Activated T-cell treated with anti-CD3 and anti-CD28 coated beads for 24 hours (primary cell): ENCODE measurements at places on chromosomes 7 and 10.

DNA sequence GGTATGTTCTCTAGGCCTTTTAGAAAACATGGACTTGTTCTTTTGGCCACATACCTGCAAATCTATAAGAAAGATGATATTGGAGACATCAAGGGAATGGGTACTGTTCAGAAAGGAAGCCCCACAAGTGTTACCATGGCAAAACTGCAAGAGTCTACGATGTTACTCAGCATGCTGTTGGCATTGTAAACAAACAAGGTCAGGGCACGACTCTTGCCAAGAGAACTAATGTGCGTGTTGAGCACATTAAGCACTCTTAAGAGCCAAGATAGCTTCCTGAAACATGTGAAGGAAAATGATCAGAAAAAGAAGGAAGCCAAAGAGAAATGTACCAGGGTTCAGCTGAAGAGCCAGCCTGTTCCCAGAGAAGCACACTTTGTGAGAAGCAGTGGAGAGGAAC lies 37.1 kb downstream of the SDK1 start:
- no peak for DNase-seq

DNA sequence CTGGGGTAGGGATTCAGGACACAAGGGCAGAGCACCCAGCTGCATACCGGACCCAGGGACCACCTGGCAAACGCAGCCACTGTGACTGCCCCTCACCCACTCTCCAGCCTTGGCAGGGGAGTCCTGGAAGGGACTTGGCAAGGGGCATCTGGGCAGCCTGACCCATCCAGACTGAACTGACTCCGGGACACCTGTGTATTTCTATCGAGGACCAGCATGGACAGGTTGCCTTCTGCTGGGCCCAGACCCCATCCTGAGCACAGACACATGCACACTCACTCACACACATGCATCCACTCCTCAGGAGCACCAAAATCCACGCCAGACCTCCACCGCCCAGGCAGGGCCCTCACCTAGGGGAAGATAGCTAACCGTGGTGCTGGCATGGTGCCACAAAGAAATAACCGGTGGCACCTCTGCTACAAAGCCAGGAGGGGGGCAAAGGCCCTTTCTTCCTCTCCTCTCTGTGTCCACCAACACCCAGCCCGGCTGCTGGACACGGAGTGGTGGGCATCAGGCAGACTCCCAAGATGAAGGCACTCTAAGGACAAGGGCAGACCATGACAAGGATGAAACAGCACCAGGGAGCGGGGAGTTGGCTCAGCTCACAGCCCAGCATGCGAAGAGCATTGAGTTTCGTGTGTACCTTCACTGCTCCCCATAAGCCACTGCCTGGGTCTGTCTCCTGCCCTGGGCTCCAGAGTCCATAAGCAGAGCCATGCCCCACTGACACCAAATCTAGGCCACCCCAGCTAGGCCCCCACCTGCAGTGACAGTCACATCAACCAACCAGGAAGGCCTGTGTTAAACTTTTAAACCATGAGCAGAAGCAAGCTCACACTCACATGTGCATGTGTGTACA lies 35.3 kb downstream of the KCNH2 start:
- DNase-seq: no peak

GRCh38 chr7:105587909-105588635 lies 6.8 kb upstream of the EFCAB10 start:
- DNase-seq: no peak

DNA sequence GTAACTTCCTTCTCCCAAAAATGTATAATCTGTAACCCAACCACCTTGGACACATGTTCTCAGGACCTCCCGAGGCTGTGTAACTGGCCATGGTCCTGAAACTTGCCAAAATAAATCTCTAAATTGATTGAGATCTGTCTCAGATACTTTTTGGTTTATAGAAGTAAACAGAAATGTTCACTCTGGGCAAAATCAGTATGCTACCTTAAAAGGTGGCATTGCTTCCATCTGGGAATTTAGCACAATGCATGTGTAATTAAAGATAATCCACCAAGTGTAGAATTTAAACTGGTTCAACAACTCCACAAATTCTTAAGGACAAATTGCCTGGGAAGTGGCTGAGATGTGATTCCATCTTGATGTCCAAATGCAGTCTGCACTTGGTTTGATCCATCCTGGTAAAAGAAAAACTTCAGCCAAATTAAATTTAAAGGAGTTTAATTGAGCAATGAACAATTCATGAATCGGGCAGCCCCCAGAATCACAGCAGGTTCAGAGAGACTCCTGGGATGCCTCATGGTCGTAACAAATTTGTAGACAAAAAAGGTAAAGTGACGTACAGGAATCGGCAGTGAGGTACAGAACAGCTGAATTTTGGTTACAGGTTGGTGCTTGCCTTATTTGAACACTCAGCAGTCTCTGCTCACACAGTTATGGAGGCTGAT lies 102.6 kb upstream of the PFKP start:
- DNase-seq: no peak

- no peak for DNase-seq
These were observed 7.2 kb downstream of the NET1 start for GRCh38 chr10:5419466-5420094.

DNA sequence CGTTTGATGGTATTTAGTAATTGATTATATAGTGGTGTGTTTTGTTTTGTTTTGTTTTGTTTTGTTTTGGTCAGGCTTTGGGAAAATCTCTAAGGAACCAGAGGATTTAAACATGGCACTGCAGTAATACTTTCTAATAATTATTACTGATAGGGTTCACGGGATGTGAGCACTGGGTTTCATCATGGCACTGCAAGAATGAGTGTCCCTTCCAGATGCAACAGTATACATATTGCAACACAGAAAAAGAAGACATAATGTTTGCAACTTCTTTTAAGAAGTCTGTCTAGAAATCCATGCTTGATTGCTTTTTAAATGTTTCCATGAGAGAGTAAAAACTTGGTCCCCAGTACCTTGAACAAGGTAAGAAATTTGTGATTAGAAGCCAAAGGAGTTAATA lies 2.2 kb upstream of the CDCA7L start:
- no peak for DNase-seq

DNA sequence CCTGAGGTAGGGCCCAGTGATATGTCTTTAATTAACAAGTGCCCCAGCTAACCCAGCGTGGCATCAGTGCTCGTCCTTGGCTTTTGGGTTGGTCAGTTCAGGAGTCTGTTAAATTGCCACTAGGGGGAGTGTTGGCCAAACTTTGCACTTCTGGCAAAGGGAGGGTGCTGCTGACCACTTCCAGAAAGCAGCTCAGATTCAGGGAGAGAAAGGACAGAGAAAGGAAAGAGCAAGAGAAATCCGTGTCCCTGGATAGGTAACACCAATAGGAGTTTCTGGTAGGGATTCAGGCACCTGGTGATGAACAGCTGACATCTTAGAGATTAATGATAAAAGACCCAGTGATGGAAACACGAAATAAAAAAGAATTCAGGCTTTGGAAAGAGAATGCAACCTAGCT lies 243.1 kb upstream of the AOAH start:
- DNase-seq: no peak

- peak; percentile 52 for DNase-seq
These were observed 144.4 kb downstream of the DYNC1I1 start for GRCh38 chr7:95916573-95917297.

- DNase-seq: no peak
These were observed 113.7 kb upstream of the ANKRD1 start for GRCh38 chr10:91034494-91035159.

DNA sequence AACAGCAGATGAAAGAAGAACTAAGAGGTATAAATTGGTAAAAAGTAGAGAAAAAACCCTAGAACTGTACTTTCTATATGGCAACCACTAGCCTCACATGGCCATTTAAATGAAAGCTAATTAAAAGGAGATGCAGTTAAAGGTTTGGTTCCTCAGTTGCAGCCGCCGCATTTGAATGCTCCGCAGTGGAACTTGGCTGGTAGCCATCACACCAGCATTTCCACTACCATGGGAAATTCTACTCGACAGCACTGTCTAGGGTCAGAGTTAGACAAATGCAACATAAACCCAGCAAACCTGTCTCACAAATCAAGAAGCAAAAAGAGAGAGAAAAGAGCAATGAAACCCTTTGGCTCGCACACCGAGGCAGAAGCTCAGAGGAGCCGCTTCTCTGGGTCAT lies 29.7 kb downstream of the VIPR2 start:
- DNase-seq: no peak

DNA sequence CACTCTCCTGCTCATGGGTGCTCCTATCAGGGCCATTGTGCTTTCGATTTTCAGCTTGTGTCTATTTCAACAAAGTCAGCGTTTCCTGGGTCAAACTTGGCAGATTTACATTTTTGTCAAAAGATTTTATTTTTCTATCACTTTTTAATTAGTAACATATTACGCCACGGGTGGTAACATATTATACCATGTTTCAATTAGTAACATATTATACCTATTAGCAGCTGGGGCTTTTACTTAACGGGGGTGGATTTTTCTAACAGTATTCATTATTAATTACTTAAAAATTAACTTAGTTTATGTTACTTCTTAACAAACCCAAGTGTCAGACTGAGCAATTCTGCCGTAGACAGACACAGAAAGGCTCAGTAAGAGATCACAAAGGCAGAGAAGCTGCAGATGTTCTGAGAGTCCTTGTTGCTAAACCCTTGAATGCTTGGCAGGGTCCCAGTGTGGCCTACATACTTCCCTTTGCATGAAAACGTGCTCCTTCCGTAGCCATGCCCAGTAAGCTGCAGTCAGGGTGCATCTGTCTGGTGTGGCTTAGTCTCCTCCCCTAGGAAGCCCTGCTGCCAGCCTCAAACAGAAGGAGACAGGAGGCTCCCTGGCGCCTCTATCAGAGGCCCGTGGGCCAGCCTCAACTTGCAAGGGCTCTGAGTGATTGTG lies 263.1 kb upstream of the CXCL12 start:
- no peak for DNase-seq

DNA sequence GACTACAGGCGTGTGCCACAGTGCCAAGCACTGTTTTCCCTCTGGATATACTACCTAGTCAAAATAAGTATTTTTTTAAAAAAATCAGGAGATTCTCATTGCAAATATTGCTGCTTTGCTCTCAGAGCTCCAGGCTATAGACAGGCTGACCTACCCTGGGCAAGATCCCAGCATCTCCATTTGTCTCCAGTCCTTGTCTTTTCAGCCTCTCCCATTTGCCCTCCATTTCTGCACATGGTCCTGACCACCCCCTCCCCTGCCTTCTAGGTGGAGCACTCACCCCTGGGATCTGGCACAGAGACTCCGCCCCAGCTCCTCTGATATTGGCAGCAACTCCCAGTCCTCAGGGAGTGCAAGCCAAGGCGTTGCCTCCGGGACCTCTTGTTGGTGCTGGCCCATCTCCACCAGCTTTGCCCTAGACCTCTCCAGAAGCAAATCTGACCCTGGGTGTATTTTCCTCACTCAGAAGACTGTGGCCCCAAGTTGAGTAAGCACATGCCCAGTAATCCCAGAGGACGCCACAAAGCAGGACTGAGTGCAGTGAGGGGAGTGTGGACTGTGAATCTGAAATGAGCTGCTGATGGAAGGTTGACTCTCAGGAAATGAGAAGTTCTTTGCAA lies 120.6 kb downstream of the MTPAP start:
- DNase-seq: no peak

DNA sequence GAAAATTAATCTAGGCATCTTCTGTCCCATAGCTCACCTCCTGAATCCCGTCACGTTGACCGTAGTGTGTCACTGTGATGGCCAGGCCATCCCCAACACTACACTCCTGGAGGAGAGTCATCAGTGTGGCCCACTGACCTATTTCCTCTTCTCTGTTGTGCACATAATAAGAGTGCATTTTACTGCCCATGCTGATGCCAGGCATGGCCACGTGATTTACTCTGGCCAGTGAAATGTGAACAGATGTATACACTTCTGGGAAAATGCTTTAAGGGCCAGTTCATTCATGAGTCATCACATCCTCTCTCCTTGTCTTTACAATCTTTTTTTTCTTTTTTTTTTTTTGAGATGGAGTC lies 101.9 kb upstream of the PIP4K2A start:
- DNase-seq: no peak

- no peak for DNase-seq
These were observed 18.0 kb downstream of the GRID1 start for GRCh38 chr10:86348321-86349210.

DNA sequence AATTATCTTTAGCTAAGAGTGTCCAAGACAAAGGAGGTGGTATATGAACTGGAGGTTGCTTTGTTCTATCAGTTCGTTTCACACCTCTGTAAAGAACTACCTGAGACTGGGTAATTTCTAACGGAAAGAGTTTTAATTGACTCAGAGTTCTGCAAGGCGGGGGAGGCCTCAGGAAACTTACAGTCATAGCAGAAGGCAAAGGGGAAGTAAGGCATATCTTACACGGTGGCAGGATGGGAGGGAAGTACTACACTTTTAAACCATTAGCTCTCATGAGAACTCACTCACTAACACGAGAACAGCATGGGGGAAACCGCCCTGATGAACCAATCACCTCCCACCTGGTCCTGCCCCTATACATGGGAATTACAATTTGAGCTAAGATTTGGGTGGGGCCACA lies 1202.3 kb upstream of the LRRTM3 start:
- no peak for DNase-seq

- no peak for DNase-seq
These were observed 147.1 kb downstream of the ELFN1 start for GRCh38 chr7:1817061-1817712.
